ENCODE measurements at places on chromosomes 7 and 10.

DNA sequence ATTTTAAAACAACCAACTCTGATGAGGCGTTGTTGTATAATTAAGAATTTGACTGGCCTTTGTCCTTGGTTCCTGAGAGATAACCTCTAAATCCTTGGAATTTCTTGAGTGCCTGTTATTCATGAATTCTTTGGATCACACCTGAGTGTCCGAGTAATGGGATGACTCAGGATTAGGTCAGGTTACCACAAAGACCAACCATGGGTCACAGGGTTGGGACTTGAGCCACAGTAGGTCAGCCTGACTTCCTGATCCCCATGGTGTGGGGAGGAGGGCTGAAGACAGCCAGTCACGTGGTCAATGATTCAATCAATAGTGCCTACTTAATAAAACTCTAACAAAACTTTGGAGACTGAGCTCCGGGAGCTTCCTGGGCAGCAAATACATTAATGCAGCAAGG, 192.5 kb downstream of the GFRA1 start:
- DNase-seq: no peak

DNA sequence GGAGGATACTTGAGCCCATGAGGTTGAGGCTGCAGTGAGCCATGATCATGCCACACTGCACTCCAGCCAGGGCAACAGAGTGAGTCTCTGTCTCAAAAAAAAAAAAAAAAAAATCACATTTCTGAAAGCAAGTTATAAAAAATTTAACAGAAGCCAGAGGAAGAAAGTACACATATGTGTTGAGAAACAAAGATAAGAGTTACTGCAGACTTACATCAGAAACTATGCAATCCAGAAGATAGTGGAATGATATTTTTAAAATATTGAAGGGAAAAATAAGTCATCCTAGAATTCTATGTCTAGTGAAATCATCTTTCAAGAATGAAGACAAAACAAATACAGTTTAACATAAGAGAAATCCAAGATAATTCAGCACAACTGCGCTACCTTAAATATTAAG, 46.9 kb downstream of the ZNF518A start:
- DNase-seq: no peak

DNA sequence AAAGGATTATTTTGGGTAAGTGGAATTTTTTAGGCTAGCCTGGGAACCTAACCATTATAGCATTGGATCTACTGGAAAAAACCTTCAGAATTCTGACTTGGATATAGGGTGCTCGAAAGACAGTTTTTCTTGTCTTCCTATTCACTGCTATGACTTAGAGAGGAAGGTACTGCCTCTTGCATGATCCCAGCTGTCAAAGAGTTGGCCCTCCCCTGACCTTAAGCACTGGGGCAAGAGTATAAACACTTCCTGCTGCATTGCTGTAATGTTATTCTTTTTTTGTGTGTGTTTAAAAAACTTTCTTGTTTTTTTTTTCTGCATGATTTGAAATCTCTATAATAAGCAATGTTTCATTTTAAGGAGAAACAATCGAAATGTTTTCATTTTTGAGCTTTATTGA, 113.0 kb downstream of the LRMDA start:
- DNase-seq: no peak

DNA sequence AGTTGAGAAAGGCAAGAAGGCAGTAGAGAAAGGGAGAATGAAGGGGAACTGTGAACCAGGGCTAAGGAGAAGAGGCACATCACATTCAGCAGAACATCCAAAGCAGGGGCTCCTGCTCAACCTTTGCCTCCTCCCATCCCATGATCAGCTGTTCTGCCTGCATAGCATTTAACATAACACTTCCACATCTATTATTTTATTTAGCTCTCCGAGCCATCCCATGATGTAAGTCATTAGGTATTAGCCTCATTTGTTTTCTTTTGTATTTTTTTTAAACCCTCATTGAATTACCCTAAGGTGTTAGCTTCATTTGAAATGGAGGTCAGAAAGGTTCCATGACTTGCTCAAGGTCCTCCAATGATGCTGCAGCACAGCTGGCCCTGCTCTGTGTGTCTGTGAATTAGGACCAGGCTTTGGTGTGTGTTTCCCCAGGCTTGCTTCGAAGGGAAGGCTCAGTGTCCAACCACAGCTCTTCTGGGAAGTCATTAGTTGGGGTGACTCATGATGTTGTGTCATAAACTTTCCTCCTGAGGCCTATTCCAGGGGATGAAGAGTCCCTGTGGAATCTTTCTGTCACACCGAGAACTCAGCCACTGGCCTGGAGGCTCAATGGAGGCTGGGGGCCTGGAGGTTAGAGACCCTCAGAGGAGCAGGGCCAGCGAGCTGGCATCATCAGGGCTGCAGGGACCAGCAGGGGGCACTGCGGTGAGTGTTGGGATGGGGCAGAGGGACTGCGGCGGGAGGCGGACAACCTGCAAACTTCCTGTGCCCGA, 16.5 kb downstream of the NPFFR1 start:
- DNase-seq: no peak

- no peak for DNase-seq
Measured at GRCh38 chr7:40437498-40437897, 302.7 kb downstream of the SUGCT start.

GRCh38 chr10:30984563-30985328, 46.9 kb downstream of the ZNF438 start:
- no peak for DNase-seq

DNA sequence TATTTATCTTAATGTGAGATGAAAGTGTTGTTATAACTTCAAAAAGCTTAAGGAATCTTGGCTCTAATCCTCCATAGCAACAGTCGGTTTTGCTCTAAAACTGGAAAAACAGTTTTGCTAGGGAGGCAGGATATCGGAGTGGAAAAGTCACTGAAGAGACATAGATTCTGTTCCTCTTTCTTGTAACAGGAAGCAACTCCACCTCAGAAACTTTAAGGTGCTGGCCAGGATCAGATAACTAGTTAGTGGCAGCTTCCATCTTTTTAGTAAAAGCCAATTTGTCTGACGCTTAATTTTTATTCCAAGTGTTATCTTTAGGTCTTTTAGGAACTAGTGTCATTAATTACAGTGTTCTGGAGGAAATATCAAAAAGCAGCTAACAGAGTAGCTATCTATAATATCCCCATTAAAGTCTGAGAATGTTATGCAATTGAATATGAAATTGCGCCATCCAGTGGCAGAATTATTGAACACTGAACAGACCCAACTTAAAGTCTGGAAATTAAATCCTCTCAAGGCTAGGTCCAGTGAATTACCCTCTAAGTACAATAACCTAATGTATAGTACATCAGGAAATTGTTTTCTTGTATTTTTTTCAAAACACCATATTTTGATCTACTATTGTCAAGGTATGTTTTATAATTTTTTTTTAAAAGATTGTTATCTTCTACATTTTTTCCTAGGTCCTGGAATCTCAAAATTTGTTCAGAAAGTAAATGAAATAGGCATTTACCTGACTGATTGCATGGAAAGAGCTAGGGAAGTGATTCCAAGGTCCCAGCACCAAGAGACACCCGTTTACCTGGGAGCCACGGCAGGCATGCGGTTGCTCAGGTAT, 65.9 kb upstream of the CC2D2B start:
- no peak for DNase-seq

DNA sequence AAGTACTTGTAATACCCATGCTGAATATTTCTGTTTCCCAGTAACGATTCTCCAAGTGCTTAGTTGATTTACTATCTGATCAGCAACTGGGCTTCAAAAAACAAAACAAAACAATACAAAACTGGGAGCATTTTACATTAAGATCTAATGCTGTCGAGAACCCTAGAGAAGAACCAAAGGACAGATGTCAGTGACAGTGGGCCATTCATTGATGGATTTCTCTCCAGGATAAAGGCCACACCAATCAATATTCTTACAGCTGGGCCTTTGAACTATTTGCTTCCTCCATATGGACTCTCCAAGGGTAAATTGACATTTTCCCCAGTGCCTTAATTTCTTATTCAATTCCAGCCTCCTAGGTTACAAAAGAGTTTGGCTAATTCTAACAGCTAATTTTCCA, 217.5 kb downstream of the ADAM12 start:
- DNase-seq: no peak

- DNase-seq: no peak
Measured at GRCh38 chr10:132186488-132187429, at the start of gene DPYSL4. TSS of gene DPYSL4 (plus strand) at chr10:132186948. CDS start at chr10:132187064, 116 bp downstream.

DNA sequence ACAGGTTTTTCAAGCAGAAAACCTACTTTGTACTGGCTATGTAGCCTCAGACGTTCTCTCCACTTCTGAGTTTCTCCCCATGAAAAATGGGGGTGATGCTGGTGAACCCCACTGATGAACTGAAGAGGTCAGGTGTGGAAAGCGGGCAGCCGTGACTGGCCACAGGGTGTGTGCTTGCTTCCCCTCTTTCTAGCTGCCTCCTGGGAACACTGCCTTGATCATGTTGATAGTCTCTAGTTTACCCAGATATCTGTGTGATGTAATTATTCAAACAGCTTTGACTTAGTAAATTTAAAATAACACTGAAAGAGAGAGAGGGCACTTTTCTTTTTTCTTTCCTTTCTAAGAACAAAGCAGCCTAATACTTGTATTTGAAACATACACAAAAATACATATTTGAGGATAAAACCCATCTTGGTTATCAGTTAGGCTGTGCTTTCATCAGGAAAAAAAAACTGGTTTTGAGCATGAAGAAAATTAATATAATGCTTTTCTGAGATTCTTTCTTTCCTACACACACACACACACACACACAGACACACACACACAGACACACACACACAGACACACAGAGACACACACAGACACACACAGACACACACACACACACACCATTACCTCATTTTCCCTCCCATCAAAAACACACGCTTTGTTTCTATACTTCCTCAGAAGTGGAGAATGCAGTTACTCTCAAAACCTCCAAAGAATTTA, 76.7 kb downstream of the MACC1 start:
- no peak for DNase-seq

DNA sequence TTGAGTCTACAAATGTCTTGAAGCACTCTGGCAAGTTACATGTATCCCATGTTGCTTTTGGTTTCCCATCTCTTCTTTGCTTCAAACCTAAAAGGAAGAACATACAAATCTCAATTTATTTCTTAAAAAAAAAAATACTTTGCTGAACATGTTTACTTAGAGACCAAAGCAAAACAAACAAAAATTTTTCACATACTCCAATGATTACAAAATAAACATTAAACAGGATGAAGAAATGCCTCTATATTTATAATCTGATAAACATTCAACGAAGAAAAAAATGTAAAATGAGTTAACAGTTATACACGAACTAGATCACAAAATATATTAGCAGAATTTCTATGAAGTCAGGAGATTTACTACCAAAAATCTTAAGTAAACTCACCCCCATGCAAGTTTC, 31.3 kb downstream of the FAM204A start:
- no peak for DNase-seq

DNA sequence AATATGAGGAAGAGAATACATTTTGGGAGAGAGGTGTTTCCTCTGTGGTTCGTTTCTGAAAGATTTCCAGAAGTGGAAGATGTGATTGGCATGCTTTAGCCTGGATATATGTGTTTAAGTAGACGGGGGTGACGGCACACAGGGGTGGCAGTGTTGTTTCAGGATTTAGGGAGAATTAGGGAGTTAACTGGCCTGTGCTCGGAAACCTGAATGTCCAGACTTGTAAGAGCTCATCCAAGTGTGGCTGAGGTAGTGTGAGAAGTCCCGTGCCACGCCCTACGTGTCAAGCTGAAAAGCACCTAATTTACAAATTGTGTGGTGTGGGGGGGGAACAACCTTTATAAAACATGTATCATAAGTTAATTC, 1.1 kb downstream of the RALA start:
- DNase-seq: peak; percentile 23

GRCh38 chr7:16619979-16620408, 25.6 kb downstream of the ANKMY2 start:
- no peak for DNase-seq

DNA sequence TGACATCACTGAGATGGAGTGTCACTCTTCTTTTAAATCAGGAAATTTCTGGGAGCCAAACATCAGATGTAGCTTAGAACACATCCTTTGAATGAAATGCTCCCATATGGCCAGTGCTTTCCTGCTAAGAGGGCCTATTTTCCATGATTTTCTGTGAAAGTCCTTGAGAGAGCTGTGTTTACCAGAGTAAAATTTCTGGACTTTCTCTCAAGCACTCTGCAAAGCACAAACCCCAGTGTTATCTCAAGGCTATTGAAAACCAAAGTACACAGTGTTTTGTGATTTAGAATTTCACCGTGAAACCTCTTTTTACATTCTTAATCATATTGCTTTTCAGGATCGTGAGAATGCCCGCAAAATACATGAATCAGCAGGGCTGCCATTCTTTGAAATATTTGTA, 54.0 kb downstream of the PAPSS2 start:
- DNase-seq: no peak

DNA sequence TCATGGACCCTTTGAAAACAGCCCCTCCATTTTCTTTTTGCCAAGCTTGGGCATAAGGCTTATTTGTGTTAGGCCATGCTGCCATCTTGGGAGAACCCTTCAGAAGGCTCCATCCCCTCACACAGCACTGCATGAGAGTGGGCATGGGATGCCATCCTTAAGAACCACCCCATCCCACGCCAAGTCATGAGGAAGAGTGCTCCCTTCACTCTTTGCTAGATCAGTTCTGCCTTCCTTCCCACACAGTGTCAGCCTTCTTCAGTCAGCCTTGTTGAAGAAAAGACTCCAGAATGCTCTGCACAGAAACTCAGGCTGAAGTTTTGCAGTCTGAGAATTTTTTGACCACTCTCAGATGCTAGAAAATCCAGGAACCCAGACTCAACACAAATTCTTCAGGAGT, 15.5 kb upstream of the CHN2 start:
- DNase-seq: no peak

- DNase-seq: no peak
Measured at GRCh38 chr10:126840576-126841135, 64.6 kb upstream of the DOCK1 start.

DNA sequence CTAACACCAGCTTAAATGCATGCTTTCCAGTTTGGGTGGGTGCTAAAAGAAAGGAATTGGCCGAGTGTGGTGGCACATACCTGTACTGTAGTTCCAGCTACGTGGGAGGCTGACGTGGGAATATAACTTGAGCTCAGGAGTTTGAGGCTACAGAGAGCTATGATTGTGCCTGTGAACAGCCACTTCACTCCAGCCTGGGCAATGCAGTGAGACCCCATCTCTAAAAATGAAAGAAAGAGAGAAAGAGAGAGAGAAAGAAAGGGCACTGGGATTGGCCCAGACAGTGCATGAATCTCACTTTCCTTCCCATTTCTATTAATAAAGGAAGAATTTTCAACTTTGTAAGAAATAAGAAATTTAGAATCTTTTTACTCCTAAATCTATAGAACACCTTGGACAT, 265.4 kb downstream of the CREB5 start:
- no peak for DNase-seq

DNA sequence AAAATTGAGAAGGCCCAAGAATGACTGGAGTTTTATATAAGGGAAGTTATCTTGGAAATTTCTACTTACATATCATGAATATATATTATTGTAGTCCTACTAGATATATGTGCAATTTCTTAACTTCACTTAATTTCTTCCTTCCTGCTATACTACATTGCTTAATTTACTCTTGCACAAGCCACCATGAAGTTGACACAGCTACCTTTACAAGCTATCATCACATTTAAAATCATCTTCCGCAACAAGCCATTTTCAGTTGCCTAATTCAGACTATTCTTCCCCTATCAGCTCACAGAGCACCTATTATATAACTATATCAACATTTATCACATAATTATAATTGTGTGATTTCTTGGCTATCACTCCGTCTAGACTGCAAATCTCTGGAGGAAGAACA, 418.4 kb downstream of the PARD3 start:
- DNase-seq: no peak
